Activated CD8-positive, alpha-beta memory T cell treated with anti-CD3 and anti-CD28 coated beads for 36 hours (primary cell): ENCODE measurements at places on chromosomes 1 and 21. TPM values are rescaled to one million over a fixed set of nuclear protein-coding genes. Genes with fewer than 3 reads are reported as not detected.

CACNA1S gene
- not detected for total RNA-seq

ATP6V1G3 gene
- not detected for total RNA-seq

OR2T2 gene
- total RNA-seq = not detected

HSD3B2 gene
- not detected for total RNA-seq

BEST4 gene
- 1.1 TPM for total RNA-seq

PWP2 gene
- 18.4 TPM for total RNA-seq
